CD4-positive, alpha-beta T cell treated with Interleukin-1 beta for 1 hour (primary cell): ENCODE measurements at places on chromosomes 2 and 18.

- no peak for DNase-seq
Observed at GRCh38 chr2:95032868-95033603, 7.5 kb downstream of the MAL start.

- DNase-seq = no peak
Observed at GRCh38 chr2:168217920-168218319, 29.5 kb downstream of the STK39 start.

GRCh38 chr18:4107049-4107467 lies 348.0 kb downstream of the DLGAP1 start:
- no peak for DNase-seq

DNA sequence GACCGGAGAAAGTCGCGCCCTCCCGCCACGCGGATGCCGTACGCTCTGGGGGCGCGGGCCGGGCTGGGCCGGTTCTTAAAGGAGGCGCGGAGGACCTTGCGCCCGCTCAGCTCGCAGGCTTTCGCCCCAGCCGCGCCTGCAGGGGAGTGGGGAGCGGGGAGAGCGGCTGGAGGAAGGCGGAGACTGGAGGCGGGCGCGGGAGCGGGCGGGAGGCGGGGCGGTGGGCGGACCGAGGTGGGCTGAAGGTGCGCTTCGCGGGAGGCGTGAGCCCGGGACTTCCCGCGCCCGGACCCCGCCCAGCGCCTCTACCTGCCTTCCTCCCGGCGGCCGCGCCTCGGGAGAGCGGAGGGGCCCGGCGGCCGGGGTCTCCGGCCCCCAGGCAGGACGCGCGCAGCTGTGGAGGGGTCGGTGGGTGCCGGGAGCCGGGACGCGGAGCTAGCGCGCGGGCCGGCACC lies at the start of gene ADRA2B:
TSS of gene ADRA2B (minus strand) at position 148 of the 455 bp plus-strand sequence. CDS start 422 bp downstream, outside the sequence.
- DNase-seq = peak; percentile 78

DNA sequence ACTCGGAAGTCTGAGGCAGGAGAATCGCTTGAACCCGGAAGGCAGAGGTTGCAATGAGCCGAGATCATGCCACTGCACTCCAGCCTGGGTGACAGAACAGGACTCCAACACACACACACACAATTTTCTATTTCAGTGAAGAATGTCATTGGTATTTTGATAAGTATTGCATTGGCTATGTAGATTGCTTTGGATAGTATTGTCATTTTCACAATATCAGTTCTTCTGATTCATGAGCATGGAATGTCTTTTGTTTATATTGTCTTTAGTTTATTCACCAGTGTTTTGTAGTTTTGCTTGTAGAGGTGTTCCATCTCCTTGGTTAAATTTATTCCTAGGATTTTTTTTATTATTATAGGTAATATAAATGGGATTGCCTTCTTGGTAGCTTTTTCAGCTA lies 693.4 kb upstream of the SYT4 start:
- no peak for DNase-seq

GRCh38 chr2:41483982-41484857 lies 563.6 kb upstream of the PKDCC start:
- no peak for DNase-seq
